ENCODE measurements at places on chromosomes 13 and 19. TPM values are rescaled to one million over a fixed set of nuclear protein-coding genes. Genes with fewer than 3 reads are reported as not detected.
A peak's percentile ranks its signal among the peaks of the same experiment; 100 is the strongest.

Gene USPL1
- total RNA-seq = 13.5 TPM

GRCh38 chr19:35902870-35903475, 644 bp downstream of the HCST start:
- no peak for DNase-seq

- DNase-seq = no peak
Measured at GRCh38 chr13:59034198-59034597, 1129.5 kb downstream of the DIAPH3 start.

DNA sequence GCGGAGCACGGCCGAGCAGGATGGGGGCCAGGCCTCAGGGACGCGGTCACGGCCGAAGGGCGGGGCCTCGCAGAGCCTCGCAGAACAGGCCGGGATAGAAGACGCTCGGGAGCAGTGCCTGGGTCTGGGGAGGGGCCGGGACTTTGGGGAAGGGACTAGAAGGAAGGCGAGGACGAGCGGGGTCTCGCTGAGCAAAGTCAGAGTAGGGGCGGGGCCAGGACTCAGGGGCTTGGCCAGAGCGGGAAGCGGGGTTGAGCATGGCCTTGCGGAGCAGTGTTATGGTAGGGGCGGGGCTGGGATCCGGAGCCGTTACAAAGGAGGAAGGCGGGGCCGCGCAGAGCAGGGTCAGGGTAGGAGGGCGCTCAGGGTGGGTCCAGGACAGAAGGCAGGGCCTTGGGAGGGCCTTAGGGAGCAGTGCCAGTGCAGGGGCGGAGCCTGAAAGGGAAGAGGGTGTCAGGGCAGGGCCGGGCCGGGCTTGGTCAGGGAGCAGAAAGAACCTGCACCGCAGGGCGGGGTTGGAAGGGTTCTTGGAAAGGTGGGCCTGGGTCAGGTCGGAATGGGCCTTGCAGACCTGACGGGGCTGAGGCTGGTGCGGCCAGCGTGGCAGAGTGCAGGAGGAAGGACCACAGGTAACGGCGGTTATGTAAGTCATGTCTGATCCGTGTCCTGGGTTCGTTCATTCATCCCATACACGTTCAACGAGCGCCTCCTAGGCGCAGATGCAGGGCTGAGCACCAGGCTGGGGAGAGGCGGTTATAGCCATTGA, 533 bp upstream of the ATP8B3 start:
- peak; percentile 93 for DNase-seq

Gene CPB2
- total RNA-seq = not detected

- DNase-seq = no peak
Measured at GRCh38 chr13:27170221-27170515, 1.4 kb downstream of the USP12 start.

Gene ZNF222
- 2.4 TPM for total RNA-seq
